ENCODE measurements at places on chromosomes 13 and 19.
A peak's percentile ranks its signal among the peaks of the same experiment; 100 is the strongest.

DNA sequence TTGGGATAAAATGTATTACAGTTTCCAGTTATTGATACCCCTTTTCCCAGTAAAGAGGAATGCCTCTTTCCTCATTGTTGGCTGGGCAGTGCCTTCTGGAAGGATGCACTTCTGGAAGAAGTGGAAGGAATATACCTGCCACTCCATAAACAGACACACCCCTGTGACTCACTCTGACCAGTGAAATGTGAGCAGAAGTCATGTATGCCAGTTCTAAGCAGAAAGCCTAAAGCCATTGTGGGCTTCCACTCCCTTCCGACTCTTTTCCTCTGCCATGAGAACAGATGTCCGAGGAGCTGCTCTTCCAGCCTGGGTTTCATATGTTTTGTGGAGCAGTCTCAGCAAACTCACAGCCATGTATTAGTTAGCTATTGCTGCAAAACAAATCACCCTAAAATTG, 166.1 kb upstream of the SERP2 start:
- no peak for DNase-seq
- no peaks in the 10 kb centered on the region for H3K27me3 ChIP-seq
- H3K4me3 ChIP-seq, result no peak overlapping the region

DNA sequence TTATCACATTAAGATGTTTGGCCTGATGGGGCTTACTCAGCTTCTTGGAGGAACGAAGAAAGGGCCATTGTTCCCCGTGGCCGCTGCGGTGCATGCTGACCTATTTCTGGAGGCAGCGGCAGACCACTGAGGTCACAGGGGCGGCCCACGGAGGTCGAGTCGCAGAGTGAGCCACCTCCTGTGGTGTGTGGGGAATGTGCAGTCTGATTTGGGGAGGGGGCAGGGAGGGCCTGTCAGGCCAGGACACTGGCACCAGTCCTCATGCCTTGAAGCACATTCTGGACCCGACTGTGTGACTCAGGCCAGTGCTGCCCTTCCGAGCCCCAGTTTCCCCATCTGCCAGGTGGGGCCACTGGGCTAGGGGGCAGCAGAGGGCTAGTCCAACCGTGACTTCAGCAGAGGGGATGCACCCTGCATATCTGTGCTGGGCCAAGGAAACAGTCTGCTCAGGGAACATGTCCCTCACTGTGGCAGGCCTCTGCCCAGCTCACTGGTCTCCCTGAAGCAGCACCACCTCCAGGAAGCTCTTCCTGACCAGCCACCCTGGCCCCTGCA, 6.3 kb downstream of the SLC7A10 start:
- no peak for DNase-seq
- no peaks in the 10 kb centered on the region for H3K4me1 ChIP-seq
- no peaks in the 10 kb centered on the region for H3K36me3 ChIP-seq
- H3K27me3 ChIP-seq, result peaks cover 70% of the 10 kb centered on the region
- H3K4me3 ChIP-seq, result no peak overlapping the region
- H3K27ac ChIP-seq, result no peak overlapping the region

DNA sequence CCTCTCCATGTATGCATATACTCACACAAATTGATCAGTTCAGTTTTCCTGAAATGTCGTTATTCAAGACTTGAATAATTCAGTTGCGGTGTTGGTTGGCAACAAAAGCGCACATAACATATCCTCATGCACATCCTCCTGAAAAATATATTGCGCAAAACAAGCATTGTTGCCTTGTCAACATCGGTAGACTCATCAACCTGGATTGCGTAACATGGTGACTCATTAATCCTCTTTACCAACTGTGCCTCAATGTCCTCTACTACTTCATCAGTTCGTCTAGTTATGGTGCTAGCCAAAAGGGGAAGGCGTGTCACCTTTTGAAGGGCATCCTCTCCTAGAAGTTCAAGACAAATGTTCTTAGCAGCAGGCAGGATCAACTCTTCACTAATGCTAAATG, 357.7 kb downstream of the LMO7 start:
- H3K27ac ChIP-seq, result no peak overlapping the region
- H3K4me3 ChIP-seq, result no peak overlapping the region

DNA sequence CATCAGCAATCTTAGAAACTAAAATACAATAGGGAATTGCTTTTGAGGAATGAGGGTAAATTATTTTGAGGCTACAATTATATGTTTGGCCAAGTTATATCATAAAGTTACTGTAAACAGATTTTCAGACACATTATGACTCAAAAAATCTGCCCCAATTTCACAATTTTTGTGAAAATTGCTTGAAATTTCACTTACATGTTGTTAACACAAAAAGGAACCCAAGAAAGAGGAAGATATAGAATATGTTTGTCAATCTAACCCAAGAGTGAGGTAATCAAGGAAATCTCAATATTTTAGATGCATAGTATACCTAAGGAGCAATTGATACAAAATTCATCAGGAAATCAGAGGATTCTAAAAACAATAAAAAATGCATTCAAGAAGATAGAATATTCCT, 73.9 kb upstream of the FNDC3A start:
- DNase-seq, result no peak
- no peaks in the 10 kb centered on the region for H3K4me1 ChIP-seq
- H3K36me3 ChIP-seq, result no peaks in the 10 kb centered on the region
- no peaks in the 10 kb centered on the region for H3K27me3 ChIP-seq

DNA sequence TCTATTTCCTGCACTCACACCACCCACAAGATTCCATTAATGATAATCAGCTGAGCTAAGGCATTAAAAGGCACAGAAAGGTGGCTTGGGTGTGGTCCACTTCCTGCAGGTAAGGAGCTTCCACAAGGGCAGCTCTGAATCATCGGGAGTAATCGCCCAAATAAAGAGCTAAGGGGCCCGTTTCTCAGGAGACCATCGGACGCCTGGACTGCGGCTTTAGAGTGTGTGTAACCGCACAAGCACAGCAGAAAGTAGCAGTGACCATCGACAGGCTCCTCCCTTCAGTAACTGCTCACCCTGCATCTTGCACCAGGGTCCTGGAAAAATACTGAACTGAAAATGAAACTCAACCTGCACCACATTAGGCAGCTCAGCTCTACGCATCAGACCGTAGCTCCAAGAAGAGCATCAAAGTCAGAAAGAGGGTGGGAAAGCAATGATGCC, 6.0 kb downstream of the STK24 start:
- peaks cover 69% of the 10 kb centered on the region for H3K4me1 ChIP-seq
- 0 out of 2 replicates have a peak, but pooled peaks cover 14% of the 10 kb centered on the region for H3K36me3 ChIP-seq
- peak; percentile 68 for DNase-seq
- H3K27ac ChIP-seq, result peak overlapping the region; percentile 86
- H3K27me3 ChIP-seq, result no peaks in the 10 kb centered on the region

- H3K27ac ChIP-seq, result no peak overlapping the region
- no peaks in the 10 kb centered on the region for H3K36me3 ChIP-seq
- H3K4me3 ChIP-seq, result no peak overlapping the region
- no peaks in the 10 kb centered on the region for H3K4me1 ChIP-seq
- peaks cover 9% of the 10 kb centered on the region for H3K27me3 ChIP-seq
Observed at GRCh38 chr19:35592226-35592625, 6.3 kb downstream of the PMIS2 start.

DNA sequence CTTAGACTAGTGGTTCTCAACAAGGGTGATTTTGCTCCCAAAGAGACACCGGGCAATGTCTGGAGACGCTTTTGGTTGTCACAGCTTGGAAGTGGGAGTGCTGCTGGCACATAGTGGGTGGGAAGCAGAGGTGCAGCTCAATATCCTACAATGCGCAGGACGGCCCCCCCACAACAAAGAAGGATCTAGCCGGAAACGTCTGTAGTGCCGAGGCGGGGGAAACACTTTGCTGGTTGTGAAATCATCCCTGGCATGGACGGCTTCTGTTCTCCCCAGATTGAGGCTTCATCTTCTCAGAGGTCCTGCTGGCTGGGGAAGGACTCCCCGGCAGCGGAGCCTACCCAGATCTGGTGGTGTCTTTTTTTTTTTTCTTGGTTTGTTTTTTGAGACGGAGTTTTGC, 13.4 kb upstream of the SYT5 start:
- peaks cover 15% of the 10 kb centered on the region for H3K4me1 ChIP-seq
- no peaks in the 10 kb centered on the region for H3K36me3 ChIP-seq
- DNase-seq, result no peak
- H3K27ac ChIP-seq, result no peak overlapping the region
- H3K27me3 ChIP-seq, result no peaks in the 10 kb centered on the region

DNA sequence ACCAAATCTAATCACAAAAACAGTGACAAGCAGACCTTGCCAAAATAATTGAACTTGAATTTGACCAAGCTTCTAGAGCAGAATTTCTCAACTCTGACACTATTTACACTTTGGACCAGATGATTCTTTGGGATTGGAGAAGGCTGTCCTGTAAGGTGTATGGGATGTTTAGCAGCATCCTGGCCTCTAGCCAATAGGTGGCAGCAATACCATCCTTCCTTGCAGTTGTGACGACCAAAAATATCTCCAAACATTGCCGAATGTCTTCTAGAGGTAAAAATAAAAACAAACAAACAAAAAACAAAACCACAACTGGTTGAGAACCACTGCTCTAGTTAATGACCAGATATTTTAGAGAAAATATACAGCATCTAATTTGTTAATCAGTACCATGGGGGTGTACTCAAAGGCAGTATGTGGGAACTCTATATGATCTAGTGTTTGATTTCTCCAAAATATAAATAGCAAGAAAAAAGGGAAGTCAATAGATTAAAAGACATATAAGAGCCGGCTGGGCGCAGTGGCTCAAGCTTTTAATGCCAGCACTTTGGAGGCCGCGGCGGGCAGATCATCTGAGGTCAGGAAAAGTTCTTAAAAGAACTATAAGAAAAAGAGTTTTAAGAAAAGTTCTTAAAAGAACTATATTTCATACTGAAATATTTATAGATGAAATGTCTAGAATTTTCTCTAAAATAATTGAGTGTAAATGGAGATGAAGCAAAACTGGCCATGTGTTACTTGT, 60.9 kb upstream of the ZNF527 start:
- no peaks in the 10 kb centered on the region for H3K27me3 ChIP-seq
- H3K36me3 ChIP-seq, result no peaks in the 10 kb centered on the region
- DNase-seq, result no peak
- no peaks in the 10 kb centered on the region for H3K4me1 ChIP-seq

GRCh38 chr13:102517959-102518358, 78.8 kb upstream of the TPP2 start:
- H3K27me3 ChIP-seq, result peaks cover 40% of the 10 kb centered on the region
- H3K36me3 ChIP-seq, result no peaks in the 10 kb centered on the region
- no peak overlapping the region for H3K4me3 ChIP-seq
- no peak for DNase-seq

- H3K36me3 ChIP-seq, result no peaks in the 10 kb centered on the region
- H3K27me3 ChIP-seq, result no peaks in the 10 kb centered on the region
Observed at GRCh38 chr13:110422913-110423688, 116.0 kb downstream of the COL4A2 start.

DNA sequence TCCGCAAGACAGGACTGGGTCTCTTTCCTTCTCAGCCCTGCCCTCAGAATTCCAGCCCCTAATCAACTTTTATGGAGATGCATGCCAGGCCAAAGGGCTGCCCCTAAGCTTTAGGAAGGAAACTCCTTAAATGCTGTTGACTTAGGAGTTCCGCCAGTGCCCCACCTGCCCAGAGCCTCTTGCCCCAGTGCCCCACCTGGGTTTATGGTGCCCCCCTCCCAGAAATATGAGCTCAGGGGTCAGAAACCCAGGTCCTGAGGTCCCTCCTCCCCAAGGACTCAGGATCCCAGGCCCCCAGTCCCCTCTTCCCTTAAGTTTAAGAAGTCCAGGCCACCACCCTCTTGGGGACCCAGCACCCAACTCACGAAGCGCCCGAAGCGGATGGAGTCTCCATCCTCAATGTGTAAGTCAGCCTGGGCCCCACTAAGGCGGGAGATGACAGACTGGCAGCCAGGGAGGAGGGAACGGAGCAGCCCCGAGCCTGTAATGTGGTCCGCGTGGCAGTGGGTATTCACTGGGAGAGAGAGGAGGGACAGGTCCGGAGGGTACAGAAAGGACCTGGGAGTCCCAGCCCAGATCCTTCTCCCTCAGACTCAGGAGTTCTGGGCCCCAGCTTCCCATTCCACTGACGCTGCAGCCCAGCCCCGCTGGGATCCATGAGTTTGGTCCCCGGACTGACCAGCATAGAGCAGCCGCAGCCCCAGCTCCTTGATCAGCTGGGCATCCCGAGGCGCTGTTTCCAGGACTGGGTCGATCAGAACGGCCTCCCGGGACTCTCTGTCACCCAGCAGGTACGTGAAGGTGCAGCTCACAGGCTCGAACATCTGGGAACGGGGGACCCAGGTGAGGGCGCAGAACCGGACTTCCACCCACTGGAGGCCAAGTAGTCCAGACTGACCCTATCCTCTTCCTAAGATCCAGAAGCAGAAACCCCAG, 897 bp downstream of the ETHE1 start:
- peak overlapping the region; percentile 97 for H3K4me3 ChIP-seq
- peaks cover 50% of the 10 kb centered on the region for H3K4me1 ChIP-seq
- H3K36me3 ChIP-seq, result 0 out of 2 replicates have a peak, but pooled peaks cover 7% of the 10 kb centered on the region
- H3K27ac ChIP-seq, result peak overlapping the region; percentile 46
- H3K27me3 ChIP-seq, result no peaks in the 10 kb centered on the region

DNA sequence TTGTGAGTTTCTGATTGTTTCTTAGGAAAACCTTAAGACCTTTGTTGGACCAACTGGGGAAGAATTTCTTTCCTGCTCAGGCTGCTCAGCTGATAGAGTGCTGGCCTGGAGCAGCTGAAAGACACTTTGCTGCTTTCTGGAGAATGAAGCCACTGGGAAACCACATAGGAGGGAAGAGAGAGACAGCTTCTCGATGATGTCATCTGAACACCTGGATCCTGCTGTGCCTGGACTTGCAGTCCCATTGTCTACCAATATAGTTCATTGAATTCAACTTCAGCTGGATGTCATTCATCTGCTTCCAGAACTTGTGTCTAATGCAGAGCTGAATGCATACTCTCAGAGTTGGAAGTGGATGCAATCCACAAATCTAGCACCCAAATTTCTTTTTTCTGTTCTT, 34.3 kb upstream of the TSHZ3 start:
- peaks cover 27% of the 10 kb centered on the region for H3K27me3 ChIP-seq
- no peaks in the 10 kb centered on the region for H3K4me1 ChIP-seq

- H3K4me1 ChIP-seq, result no peaks in the 10 kb centered on the region
- H3K4me3 ChIP-seq, result no peak overlapping the region
- peaks cover 43% of the 10 kb centered on the region for H3K36me3 ChIP-seq
- no peaks in the 10 kb centered on the region for H3K27me3 ChIP-seq
Observed at GRCh38 chr19:15173746-15174404, 26.9 kb downstream of the NOTCH3 start.

DNA sequence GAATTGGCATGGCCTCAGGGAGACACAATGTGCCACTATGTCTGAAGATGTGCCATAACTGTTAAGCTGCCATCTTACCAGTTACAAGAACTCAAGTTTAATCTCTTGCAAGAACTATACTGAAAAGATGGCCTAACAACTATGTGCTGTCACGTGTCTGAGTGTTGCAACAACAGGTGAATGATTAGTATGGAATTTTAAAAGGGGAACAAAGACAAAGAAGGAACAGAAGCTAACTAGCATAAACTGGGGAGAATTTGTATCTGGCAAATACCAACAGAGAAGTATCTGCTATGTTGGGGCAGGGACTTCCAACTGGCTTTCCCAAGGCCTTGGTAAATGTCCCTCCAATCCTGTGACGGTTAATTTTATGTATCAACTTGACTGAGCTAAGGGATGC, 11.5 kb upstream of the ACOD1 start:
- H3K4me1 ChIP-seq, result no peaks in the 10 kb centered on the region
- DNase-seq, result no peak
- no peaks in the 10 kb centered on the region for H3K36me3 ChIP-seq
- H3K27me3 ChIP-seq, result no peaks in the 10 kb centered on the region
